Activated gamma-delta T cell treated with anti-CD3 and anti-CD28 coated beads, Interleukin-2, amount 50 U/mL, for 16 hours (primary cell): ENCODE measurements at places on chromosomes 2 and 18.

- DNase-seq, result no peak
Measured at GRCh38 chr2:81304154-81304830, 999.7 kb upstream of the LRRTM1 start.

- DNase-seq, result no peak
Measured at GRCh38 chr2:74281141-74281975, 61.9 kb downstream of the SLC4A5 start.

- no peak for DNase-seq
Measured at GRCh38 chr18:79490626-79491041, 94.9 kb downstream of the NFATC1 start.

DNA sequence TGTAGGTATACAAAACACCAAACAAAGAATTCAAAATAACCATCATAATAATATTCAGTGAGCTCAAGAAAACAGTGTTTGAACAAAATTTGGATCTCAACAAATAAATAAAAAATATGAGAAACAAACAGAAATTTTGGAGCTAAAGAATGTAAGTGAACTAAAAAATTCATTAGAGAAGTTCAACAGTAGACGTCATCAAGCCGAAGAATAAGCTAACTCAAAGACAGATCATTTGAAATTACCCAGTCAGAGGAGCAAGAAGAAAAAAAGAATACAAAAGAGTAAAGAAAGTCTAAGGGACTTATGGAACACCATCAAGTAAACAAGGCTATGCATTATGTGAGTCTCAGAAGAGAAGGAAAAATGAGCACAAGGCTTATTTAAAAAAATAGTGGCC lies 16.6 kb upstream of the SPP2 start:
- DNase-seq, result no peak

- DNase-seq, result no peak
Measured at GRCh38 chr2:71618327-71619113, 165.2 kb downstream of the DYSF start.

- DNase-seq, result no peak
Measured at GRCh38 chr2:16624436-16624780, 41.2 kb downstream of the CYRIA start.

- DNase-seq, result no peak
Measured at GRCh38 chr18:23438608-23439366, 14.3 kb upstream of the RIOK3 start.

DNA sequence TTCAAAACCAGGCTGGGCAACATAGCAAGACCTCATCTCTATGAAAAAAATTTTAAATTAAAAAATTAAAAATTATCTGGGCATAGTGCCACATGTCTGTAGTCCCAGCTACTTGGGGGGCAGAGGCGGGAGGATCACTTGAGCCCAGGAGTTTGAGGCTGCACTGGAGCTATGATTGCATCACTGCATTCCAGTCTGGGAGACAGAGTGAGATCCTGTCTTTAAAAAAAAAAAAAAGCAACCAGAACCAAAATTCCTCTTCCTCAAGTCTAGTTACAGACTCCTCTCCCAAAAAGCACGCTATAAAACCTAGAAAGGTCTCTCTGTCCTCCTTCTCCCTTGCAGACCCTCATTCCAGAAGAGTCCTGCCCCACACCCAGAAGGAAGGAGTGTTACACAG lies 23.9 kb downstream of the TNFAIP6 start:
- no peak for DNase-seq

DNA sequence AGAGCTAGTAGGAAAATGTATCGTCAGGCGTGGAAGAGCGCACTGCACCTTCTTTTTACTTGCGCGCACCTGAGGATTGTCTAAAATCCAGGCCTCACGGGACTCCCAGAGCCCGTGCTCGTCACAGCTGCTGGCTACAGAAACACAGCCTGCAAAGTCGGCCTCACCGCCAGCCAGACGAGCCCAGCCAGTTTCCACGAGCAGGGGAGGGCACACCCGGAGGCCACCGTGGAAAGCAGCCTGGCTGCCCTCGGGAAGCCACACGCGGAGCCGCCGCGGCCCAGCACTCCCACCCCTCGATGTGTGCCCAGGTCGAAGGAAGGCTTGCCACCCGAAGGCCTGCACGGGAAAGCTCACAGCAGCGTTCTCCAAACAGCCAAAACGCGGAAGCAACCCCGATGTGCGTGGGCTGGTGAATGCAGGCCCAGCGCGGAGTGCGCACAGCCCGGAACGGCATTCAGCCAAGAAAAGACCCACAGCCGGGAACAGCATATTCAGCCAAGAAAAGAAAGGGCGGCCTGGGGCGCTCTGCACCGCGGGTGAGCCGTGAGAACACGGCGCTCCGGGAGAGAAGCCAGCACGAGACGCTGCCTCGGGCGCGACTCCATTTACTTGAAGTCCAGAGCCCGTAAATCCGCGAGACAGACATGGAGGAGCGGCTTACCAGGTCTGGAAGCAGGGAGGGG lies 53.9 kb upstream of the SALL3 start:
- no peak for DNase-seq

- no peak for DNase-seq
Measured at GRCh38 chr2:44016282-44016681, 20.5 kb upstream of the LRPPRC start.

GRCh38 chr18:36593001-36593400 lies 235.8 kb downstream of the TPGS2 start:
- no peak for DNase-seq

- DNase-seq, result no peak
Measured at GRCh38 chr2:221655300-221655699, 83.2 kb upstream of the EPHA4 start.

DNA sequence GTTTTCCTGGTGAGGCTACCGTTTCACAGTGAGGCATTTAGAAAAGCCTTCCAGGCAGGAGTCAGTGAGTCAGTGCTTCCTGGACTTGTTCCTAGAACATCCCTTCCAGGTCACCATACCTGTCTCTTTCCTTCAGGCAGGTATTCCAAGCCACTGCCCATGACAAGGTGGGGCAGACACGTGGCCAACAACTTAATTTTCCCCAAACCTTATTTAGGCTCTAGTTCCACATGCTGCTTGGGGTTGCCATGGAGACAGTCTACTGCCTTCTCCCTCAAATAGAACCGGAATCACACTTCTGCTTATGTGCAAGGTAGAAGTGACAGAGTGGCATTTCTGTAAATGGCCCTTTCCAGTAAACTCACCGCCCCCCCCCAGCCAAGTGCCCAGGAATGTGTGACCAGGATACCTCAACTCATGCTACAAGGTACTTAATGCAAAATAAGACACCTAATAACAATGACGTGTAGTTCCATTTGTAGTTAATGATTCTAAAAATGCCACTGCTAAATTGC lies 258.3 kb downstream of the PRKCE start:
- DNase-seq, result no peak

- no peak for DNase-seq
Measured at GRCh38 chr2:151762694-151763093, 28.4 kb upstream of the NEB start.

DNA sequence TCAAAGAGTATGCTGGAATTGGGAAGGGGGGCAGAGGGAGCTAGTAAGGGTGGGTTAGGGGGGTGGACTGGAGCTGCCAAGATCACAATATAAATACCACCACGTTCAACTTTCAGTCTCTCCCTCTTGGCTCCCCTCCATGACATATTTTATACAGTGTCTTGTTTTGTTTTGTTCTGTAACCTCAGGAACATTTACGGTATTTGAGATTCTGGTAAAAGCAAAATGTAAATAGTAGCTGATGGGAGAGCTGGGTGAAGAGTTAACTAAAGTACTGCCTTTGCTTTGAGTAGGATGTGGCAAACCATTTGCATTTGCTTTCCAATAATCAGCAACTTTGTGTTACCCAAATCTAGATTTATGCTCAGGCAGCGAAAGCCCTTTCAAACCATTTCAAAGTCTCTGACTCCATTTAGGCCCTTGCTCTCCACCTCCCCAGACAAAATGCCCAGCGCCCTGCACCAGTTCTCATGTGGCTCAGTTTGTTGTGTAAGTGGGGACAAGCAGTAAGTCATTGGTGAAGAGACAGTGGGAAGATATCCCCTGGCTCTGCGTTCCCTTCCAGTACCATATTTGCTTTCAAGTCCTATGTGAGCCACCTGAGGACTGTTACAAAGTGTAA lies 17.4 kb downstream of the IRS1 start:
- DNase-seq, result no peak

DNA sequence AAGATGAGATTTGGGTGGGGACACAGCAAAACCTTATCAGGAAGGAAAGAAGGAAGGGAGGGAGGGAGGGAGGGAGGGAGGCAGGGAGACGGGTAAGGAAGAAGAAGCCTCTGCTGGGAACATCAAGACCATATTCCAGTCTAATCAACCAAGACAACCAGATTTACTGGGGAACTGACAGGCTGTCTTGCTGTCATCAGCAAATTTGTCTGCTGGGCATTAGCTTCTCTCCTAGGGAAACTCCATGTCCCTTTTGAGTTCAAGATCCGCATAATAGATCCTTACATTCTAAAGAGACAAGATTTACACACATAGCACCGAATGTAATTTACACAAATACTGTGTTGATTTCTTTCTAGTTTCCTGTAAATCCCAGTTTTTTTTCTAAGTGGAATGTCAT lies 1618.9 kb upstream of the ZEB2 start:
- no peak for DNase-seq

- no peak for DNase-seq
Measured at GRCh38 chr2:132562245-132562644, 107.8 kb downstream of the LYPD1 start.

DNA sequence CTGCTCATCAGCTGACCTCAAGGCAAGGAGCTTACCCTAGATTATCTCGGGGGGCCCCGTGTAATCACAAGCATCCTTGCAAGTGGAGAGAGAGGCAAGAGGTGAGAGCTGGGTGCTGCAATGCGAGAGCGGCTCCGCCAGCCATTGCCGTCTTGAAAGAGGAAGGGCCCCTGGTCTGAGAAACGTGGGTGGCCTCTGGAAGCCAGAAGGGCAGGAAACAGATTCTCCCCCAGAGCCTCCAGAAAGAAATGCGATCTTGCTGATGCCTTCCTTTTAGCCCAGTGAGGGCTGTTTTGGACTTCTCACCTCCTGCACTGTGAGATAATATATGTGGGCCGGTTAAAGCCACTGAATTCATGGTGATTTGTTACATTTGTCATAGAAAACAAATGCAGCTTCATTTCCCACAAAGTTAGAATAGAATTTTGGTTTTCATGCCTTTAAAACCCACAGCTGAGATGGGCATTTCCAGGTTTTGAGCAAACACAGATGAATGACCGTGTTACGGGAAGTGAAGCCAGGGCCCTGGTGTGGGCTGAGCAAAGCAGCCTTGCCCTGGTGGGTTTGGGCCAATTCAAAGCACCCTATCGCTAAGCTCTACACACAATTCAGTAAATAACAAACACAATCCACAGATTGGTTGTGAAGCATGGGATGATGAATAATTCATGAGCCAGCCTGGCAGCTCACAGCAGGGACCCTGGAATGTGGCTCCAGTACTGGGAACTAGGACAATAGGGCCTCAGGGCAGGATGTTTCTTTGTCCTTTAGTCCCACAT lies 319.9 kb upstream of the HS6ST1 start:
- DNase-seq, result no peak

DNA sequence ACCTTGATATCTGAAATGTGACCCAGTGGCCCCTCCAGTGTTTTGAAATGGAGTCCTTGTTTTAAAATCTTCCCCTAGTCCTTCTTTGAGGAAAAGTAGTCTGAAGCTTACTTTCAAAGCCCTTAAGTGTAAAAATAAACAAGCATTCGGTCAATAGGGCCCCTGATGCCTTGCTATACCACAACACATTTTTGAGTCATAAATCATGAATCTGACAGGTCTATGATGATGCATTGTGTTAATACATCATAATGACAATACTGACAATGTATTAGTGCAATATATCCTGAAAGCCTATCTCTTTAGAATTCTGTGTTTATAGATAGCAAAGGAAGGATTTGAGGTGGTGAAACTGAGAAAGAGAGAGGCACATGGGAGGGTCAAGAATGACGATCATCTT lies 464.2 kb downstream of the MEIS1 start:
- no peak for DNase-seq

GRCh38 chr2:38709567-38710194 lies 41.5 kb downstream of the SRSF7 start:
- peak; percentile 10 for DNase-seq

DNA sequence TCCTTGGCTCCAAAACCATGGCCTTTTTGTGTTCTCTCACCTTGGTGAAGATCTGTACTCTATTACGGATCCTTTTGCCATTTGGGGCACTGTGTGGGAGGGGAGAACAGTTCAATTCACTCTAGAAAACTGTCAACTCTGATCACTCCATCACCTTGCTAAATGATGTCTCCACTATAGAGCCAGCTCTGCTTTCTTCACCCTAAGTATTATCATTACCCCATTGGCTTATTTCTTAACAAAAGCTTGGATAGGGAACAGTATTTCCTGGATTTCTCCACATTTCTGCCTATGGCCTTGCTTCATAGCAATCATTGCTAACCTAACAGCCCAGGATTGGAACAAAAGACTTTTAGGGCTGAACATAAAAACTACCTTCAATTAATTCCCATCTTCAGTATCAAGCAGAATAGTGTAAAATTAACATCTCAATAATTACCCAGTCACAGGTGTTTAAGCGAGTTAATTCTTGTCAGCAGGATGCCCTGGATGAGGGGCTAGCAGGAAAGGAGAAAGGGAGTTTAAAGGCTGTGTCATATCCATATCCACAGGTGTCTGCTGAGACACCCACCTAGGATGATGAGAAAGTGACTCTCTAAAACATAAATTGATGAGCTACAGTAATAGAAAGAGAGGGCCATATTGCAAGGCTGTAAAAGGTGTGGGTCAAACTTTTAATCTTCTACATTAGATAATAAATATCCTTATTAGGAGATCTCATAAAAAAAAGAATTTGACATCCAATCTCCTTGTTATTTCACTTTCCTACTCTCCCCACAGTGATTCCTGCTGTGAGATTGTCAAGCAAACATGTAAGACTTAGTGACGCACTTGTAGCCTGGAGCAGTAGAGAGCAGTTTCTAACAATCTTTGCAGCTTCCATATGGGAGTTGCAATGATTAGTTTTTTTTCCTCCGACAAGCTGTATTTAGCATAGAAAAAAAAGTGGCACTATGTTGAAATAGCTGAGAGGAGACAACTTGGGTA lies 589.5 kb upstream of the NXPH2 start:
- no peak for DNase-seq

DNA sequence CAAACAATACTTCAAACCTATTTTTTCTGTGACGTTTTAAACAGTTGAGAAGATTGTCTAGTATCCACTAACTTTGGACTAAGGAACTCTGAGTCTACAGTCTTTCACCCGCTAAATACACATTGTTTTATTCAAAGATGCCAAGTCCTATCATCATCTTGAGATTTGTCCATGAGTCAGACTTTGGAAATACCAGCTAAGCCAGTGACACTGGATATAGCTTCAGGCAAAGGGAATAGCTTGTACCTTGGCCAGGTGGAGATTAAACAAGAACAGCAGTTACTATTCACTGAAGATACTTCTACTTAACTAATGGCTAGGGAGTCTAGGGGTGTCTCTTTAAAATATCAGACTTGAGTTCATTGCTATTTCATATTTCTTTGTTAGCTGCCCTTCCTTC lies 137.5 kb downstream of the COMMD1 start:
- DNase-seq, result no peak
